Gastroesophageal sphincter (tissue), 4 donors: ENCODE measurements at places on chromosomes 13 and 19.
A peak's percentile ranks its signal among the peaks of the same experiment; 100 is the strongest.

GRCh38 chr19:30074096-30074495 is 132.1 kb downstream of the URI1 start:
- no peak for ATAC-seq

DNA sequence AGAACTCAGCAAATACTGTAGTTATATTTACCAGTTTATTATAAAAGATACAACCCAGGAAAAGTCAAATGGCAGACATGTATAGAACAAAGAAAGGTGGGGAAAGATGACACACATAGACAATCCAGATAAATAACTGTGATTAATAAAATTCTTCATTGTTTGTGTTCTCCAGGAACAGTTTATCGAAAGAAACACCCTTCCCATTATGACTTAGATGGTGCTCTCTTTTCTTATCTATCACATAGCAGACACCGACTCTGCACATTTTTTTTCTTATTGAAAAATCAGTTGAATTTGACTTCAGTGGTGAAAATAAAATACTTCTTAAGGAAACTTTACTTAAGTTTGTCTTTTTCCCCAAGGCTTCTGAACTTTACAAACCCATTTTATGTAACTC is 6.2 kb downstream of the ZNF708 start:
- ATAC-seq, result no peak

GRCh38 chr19:2084993-2085720 is 11.0 kb downstream of the MOB3A start:
- ATAC-seq, result peak; percentile 69

DNA sequence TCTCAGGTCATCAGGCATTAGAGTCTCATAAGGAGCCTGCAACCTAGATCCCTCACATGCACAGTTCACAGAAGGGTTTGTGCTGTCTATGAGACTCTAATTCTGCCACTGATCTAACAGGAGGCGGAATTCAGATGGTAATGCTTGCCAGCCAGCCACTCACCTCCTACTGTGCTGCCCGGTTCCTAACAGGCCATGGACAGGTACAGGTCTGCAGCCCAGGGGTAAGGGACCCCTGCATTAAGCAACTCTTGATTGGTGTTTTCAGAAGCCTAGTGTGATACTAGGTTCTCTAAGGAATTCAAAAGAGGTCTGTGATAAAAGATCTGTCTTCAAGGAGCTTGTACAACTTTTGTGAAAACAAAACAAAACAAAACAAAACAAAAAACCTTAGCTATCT is 31.1 kb downstream of the CAB39L start:
- no peak for ATAC-seq

- ATAC-seq, result peak; percentile 43
Observed at GRCh38 chr13:37869756-37870488, at the start of gene TRPC4. TSS of gene TRPC4 (minus strand) at chr13:37869772. CDS start at chr13:37783333, 86,439 bp downstream.

DNA sequence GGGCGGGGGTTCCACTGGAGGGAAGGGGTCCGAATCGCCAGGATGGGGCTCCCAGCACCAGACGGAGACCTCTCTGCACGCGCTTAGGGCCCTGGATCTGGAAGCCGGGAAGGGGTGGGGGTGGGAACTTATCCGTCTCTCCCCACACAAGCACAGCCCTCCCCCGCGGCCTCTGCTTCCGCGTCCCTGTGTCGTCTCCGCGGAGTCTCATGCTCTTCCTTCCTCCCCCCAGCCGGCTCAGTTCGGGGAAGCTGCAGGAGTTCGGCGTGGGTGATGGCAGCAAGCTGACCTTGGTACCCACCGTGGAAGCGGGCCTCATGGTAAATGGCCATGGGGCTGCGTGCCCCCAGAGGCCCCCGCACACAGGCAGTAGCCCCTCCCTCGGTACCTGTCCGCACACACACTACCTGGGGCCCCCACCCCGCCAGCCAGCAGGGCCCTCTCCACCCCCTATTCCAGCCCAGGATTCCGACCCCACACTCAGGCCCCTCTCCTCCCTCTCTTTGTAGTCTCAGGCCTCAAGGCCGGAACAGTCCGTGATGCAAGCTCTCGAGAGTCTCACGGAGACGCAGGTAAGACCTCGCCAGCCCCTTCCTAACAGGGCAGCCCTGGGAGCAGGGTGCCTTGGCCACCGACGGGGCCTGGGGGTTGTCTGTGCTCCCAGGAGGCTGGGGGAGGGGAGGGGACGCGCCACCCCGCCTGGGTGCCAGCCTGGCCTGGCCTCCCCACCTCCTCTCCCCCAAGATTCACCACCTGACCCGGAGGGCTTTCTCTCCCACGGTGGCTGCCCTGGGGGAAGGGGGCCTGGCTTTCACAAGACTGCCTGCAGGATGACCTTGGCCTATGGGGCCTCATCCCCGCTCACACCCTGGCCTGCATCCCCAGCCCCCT is 3.2 kb downstream of the MIDN start:
- ATAC-seq, result no peak

DNA sequence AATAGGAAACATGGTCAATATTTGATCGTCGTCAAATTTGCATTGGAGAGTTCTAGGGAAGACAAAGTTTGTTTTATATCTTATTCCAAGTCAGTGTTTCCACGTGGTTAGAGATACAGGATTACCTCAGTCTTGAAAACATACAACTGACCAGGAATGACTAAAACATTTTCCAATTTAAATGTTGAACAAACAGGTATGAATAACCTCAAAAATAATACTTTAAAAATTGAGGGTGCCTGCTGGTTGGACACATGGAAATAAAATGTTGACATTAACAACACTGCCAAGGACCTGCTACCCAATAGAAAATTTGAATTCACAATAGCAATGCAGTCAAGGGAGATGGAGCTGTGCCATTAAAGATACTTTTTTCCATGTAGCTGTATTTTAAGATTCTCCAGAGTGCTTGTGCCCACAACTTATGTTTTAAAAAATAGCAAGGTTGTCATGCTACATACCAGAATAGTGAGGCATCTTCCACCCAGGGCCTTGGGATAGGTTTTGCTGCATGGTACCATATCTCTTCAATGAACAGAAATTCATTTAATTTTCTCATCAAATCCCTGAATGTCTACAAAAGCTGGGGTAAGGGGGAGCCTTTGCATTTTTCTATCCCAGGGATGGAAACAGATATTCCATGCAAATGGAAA is 260.8 kb downstream of the EFNB2 start:
- no peak for ATAC-seq

DNA sequence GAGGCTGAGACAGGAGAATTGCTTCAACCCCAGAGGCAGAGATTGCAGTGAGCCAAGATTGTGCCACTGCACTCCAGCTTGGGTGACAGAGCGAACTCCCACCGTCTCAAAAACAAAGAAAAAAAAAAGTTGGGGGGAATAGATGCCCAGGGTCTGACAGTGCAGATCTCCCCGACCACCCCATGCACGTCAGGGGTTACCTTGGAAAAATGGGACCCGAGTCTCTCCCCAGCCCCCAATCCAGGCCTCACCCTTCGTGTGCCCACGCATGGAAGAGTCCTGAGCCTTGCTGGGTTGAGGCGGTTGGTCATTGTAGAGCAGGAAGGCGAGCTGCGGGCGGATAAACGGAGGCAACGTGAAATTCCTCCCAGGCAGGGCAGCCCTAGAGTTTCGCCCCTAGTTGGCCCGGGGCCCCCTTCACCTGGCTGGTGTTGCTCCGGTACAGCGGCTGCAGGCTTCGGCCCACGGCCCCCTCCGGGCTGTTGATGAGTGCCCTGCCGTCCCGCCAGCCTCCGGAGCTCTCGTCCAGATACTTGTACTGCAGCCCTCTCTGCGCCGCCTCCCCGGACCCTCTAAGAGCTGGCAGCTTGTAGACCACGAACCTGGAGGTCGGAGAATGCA is 588 bp downstream of the DNASE2 start:
- peak; percentile 44 for ATAC-seq

- ATAC-seq, result no peak
Observed at GRCh38 chr13:30545320-30545719, 72.4 kb upstream of the USPL1 start.

DNA sequence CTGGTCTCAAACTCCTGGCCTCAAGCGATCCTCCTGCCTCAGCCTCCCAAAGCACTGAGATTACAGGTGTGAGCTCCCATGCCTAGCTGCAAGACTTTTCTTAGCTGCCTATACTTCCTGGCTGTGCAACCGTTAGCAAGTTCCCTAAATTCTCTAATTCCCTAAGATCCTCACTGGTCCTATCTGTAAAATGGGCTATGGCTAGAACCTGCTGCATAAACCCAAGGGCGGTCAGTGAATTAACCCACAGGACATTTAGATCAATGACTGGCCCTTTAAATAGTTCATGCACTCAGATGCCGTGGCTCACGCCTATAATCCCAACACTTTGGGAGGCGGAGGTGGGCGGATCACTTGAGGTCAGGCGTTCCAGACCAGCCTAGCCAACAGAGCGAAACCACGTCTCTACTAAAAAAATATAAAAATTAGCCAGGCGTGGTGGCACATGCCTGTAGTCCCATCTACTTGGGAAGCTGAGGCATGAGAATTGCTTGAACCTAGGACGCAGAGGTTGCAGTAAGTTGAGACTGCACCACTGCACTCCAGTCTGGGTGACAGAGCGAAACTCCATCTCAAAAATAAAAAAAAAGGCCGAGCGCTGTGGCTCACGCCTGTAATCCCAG is 4.1 kb upstream of the C19orf53 start:
- no peak for ATAC-seq

DNA sequence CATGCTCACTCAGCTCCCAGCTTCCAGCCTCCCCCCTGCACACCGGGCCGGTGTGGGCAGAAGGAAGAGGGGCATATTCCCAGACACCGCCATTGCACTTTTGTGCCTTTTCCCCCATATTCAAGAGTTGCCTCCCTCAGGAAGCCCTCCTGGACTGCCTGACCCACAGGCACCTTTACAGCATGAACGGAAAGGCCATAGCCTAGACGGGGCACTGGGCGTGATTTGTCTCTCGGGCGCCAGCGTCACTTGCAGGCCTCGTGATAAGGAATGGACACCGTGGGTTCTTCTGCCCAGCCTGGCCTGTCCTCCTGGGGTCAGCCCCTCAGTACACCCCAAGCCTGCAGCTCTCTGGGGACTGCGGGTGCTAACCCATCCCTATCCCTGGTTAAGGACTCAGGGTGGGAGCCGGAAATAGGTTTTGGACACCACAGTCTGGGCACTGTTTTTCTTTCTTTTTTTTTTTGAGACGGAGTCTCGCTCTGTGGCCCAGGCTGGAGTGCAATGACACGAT is 933 bp upstream of the UQCR11 start:
- peak; percentile 2 for ATAC-seq

GRCh38 chr13:50370303-50370950 is 355.2 kb downstream of the KCNRG start:
- no peak for ATAC-seq

GRCh38 chr13:22915442-22916082 is 265.2 kb upstream of the SGCG start:
- ATAC-seq, result peak; percentile 95

GRCh38 chr19:46159418-46160232 is 11.6 kb downstream of the IGFL2 start:
- ATAC-seq, result no peak

GRCh38 chr19:18304208-18304457 is 18.7 kb downstream of the LSM4 start:
- ATAC-seq, result no peak

- no peak for ATAC-seq
Observed at GRCh38 chr13:106284358-106284757, 251.1 kb downstream of the EFNB2 start.
